ENCODE measurements at places on chromosomes 13 and 19.

GRCh38 chr19:7516333-7516732, 430 bp downstream of the ZNF358 start:
- no peak for DNase-seq

- no peak for DNase-seq
These were observed 3.3 kb downstream of the COL4A1 start for GRCh38 chr13:110303644-110304043.

DNA sequence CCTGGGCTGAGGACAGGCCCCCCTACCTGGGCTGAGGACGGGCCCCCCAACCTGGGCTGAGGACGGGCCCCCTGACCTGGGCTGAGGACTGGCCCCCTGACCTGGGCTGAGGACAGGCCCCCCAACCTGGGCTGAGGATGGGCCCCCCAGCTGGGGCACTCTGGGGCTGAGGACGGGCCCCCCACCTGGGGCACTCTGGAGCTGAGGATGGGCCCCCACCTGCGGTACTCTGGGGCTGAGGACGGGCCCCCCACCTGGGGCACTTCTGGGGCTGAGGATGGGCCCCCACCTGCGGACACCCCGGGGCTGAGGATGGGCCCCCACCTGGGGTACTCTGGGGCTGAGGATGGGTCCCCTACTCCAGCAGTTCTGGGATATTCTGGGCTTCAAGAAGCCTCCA, 65.5 kb downstream of the RASA3 start:
- no peak for DNase-seq

GRCh38 chr13:52366291-52366690, 39.7 kb downstream of the THSD1 start:
- DNase-seq, result no peak

- DNase-seq, result no peak
These were observed 430.2 kb downstream of the KCTD12 start for GRCh38 chr13:76455960-76456359.

DNA sequence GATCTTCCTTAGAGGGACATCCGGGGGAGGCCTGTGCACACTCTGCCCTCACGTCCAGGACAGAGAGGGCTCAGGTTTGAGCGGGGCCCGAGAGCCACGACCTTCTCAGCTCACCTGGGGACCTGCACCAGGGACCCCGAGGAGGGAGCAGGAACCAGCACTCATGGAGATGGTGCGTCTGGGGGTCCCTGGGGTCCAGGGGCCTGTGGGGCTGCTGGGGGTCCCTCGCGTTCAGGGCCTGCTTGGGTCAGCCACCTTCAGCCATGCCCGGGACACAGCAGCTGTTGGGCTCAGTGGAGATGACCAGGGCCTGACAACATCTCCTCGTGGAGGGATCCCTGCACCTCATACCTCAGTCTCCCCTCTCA, 47.1 kb downstream of the TMEM255B start:
- no peak for DNase-seq

- DNase-seq, result no peak
These were observed 26.1 kb downstream of the DEDD2 start for GRCh38 chr19:42191330-42191729.

GRCh38 chr19:29397748-29398147, 128.0 kb upstream of the VSTM2B start:
- no peak for DNase-seq

DNA sequence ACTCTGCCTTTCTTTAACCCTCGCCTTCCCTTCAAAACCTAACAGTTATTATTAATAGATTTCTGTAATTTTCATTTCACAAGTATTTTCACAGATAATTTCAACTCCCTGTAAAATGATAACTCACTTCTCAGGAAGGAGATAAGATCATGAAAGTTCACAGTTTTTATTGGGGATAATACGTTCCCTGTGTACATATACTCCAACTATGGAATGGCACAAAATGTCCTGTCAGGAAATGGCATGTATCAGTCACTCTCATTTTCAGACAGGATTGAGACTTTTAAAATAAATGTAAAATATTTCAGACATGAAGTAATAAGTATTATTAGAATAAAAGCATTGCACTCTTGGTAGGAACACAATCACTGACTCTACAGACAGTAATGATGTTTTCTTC, 932 bp upstream of the TRAPPC2B start:
- DNase-seq, result no peak

GRCh38 chr13:71045101-71045500, 821.9 kb downstream of the DACH1 start:
- DNase-seq, result no peak

DNA sequence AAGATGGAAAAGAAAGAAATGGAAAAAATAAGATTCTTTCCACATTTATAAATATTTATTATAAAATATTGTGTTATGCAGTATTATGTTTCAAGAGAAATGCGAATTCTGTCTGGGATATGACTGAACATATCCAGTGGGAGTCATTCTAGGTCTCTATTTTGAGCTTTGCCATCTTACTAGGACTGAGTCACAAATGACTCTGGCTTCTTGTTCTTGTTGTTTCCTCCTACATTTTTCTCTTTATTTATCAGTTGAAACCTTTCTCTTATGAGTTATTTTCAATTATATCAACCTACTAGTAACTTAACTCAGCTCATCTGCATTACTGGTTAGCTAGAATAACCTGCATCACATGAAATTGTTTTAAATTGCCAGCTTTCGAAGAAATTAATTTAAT, 1247.3 kb downstream of the SLITRK1 start:
- DNase-seq, result no peak

DNA sequence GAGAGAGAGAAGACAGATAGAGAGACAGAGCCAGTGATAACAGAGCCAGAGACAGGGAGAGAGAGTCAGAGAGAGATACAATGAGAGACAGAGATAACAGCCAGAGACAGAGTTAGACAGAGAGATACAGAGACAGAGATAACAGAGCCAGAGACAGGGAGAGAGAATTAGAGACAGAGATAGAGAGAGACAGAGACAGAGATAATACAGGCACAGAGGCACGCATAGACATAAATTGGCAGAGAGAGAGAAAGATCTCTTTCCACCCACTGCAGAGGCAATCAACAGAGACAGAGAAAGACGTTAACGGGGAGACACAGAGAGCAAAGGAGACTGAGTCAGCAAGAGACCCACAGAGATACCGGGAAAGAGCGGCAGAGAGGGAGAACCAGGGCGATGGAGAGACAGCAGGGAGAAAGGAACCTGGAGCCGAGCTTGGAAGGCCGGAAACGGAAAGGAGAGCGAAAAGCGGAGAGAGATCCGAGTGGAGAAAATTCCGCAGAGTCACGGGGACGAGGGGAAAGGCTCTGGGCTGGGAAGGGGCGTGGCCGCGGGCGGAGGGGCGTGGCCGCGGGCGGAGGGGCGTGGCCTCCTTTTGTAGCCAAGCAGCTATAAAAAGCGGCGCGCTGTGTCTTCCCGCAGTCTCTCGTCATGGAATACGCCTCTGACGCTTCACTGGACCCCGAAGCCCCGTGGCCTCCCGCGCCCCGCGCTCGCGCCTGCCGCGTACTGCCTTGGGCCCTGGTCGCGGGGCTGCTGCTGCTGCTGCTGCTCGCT, at the start of gene TNFSF9:
Gene TNFSF9, plus strand, starts transcription at position 641 of the 777 bp plus-strand sequence. Its CDS starts 11 bp downstream, at position 652.
- DNase-seq, result no peak

- no peak for DNase-seq
These were observed 1.8 kb downstream of the DNMT1 start for GRCh38 chr19:10192922-10193321.

GRCh38 chr13:45747071-45747470, 45.0 kb downstream of the CBY2 start:
- DNase-seq, result no peak

DNA sequence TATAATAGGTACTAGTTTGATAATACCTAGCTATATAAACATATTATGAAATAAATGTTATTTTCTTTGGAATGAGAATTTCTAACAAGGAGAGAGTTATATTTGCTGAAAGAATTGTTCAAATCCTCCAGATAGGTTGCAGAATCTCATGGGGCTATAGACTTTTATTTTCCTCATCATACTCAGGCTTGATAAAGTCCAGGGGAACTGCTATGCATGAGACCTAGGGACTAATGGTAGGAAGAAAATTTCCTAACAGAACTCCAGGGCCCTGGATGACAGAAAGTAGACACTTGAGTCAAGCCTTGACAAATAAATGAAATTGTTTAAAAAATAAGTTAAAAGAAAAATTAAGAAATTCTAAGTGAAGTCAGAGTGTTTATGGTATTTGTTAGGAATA, 138.5 kb upstream of the DACH1 start:
- no peak for DNase-seq

DNA sequence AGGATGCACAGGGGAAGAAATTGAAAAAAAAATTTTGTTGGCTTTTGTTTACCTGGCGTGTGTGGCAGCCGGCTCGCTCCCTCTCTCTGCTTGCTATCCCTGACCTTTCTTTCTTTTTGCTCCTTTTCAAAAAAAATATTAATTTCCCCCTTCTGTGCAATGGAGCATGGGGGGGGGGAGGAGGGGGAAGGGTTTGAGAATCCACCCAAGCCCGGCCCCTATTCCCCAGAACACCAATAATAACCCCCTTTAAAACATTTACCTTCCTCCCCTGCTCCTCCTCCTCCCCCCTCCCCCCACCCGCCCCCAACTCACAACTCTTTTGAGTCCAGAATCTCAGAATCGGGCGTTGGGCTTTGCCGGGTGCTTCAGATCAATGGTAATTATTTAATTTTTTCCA, 28.4 kb downstream of the NFIX start:
- DNase-seq, result no peak

DNA sequence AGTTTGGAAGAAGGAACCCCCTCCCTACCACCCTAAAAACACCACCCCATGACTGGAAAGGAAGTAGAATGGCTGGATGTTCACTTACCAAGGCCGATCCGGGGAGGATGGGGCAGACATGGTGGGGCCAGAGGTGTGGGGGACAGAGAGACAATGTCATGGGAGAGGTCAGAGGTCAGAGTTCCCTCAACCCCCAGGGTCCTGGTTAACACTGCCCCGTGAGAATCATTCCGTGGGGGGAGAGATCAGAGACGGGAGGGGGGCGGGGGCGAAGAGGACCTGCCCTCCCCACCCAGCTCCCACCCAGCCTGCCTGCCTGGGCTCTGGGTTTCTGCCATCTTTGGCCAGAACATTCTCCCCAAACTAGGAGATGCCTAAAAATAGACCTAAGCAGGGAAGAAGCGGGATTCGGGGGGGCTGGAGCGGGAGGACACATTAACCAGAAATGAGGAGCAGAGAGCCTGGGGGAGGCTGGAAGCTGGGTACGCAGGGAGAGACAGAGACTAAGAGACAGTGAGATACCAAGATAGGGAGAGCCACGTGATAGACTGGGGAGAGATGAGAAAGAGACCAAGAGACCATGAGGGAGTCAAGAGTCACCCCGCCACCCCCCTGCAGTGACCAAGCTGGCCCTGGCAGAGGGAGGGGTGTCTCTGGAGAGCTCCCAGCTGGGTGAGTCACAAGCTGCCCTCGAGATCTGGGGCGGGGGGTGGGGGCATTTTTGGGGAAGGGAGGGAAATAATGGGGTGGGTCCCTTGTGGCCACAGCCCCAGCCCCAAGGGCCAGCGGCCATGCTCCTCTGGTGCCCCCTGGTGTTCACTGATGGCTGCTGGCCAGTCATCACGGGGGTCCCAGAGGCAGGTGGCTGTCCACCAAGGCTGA, 6.1 kb upstream of the KANK2 start:
- no peak for DNase-seq

DNA sequence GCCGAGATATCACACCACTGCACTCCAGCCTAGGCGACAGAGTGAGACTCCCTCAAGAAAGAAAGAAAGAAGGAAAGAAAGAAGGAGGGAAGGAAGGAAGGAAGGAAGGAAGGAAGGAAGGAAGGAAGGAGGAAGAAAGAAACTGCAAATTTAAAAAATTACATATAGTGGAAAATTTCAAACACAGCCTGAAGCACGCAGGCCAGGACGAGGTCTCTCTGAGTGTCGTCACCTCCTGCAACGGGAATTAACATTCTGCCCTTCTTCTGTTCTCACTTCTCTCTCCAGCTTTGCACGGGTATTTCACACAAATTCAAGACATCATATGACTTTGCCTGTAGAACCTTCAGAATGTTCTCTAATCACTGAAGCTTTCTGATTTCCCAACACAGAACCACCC, 108.2 kb downstream of the GNG7 start:
- no peak for DNase-seq

GRCh38 chr13:81017513-81018152, 676.7 kb upstream of the SPRY2 start:
- DNase-seq, result no peak

DNA sequence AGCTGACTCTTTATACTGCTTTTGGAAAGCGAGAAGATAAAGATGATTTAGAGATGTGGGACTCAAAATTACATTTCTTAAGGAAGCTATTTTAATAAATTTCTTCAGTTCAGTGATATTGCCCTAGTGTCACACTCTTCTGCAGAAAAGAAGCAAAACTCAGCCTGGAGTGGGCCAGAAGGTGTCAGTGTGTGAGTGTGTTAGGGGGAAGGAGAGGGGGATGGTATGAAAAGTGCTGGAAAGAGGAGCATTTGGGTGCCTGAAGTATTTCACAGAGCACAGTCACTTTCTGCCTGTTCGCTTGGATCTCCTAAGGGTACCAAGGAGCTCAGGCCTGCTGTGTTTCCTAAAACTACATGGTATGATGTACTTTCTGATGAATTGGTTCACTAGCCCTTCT, 84.5 kb upstream of the FRY start:
- no peak for DNase-seq

DNA sequence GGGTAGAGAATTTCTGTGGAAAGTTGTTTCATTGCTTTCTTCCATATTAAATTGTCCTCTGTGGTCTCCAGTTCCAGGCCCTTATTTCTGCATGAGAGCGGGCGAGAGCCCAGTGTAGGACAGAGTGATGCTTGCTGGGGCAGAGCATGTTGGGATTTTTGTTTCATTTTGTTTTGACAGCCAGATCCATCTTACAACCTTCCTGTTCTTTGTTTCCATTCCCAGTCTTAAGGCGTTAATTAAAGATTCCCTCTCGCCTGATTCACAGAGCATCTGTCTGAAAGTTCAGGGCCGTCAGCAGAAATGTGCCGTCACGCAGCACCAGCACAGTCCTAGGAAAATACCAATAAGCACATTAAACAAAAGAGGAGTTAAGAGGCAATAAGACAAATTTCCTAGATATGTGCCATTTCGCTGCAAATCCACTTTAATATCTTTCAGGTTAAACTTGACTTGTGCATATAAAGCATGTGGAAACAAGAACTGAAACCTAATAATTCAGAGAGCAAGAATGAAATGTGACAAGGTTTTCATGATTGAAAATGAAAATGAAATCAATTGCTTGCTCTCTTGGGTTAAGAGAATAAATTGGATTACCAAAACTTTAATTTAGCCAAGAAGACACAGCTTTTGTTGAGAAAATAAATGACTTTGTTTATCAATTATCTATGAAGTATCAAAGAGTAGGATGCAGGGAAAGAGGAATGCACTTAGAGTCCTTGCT, 210.7 kb upstream of the SLC10A2 start:
- peak; percentile 29 for DNase-seq

DNA sequence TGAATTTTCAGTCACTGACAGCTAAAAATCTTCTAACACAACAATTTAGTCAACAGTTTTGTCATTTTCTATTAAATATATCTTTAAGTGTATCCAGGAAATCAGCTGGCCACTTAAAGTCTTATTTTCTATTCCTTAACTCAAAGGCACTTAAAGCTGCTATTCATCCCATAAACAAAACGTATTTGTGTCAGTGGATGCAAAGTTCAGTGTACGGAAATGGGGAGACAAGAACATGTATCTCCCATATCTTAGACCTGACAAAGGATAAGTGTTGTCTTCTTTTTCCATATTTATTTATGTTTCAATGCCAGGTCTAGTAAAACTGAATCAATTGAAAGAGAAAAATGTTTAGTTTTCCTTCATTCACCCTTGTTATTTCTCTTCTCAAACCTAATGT, 409.8 kb upstream of the KLHL1 start:
- no peak for DNase-seq

GRCh38 chr13:114009590-114010400, 35.9 kb upstream of the C13orf46 start:
- no peak for DNase-seq

Data from GM12864 (cell line).